ENCODE measurements at places on chromosomes 16 and 17. TPM values are rescaled to one million over a fixed set of nuclear protein-coding genes. Genes with fewer than 3 reads are reported as not detected.

DNA sequence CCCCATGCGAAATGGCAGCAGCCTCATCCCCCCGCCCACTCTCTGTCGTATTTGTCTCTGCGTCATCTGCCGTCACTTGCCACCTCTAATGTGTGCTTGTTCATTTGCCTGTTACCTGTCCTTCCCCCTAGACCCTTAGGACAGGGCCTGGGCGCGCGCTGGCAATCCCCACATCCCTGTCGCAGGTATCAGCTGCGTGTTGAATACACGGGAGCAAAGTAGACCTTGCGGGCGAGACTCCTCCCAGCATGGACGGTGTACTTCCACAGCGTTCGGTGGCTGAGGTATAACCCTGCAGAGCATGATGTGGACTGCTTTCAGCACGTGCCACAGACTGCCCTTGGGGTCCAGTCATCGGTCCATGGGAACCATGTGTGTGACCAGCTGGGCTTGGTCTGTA lies 170.1 kb upstream of the CHMP6 start:
- no peak overlapping the region for H3K27ac ChIP-seq
- H3K4me3 ChIP-seq: no peak overlapping the region
- H3K36me3 ChIP-seq: no peaks in the 10 kb centered on the region
- no peaks in the 10 kb centered on the region for H3K27me3 ChIP-seq
- H3K4me1 ChIP-seq: no peaks in the 10 kb centered on the region

MFAP4 gene
- 116 TPM for total RNA-seq

- peak overlapping the region; percentile 76 for H3K27ac ChIP-seq
- H3K4me3 ChIP-seq: no peak overlapping the region
- no peaks in the 10 kb centered on the region for H3K27me3 ChIP-seq
- H3K36me3 ChIP-seq: no peaks in the 10 kb centered on the region
- H3K4me1 ChIP-seq: peaks cover 4% of the 10 kb centered on the region
- peak; percentile 80 for DNase-seq
Observed at GRCh38 chr17:41801374-41802271, 10.1 kb downstream of the P3H4 start.

- no peaks in the 10 kb centered on the region for H3K27me3 ChIP-seq
- H3K27ac ChIP-seq: no peak overlapping the region
- no peak overlapping the region for H3K4me3 ChIP-seq
- H3K36me3 ChIP-seq: no peaks in the 10 kb centered on the region
- no peak for DNase-seq
- H3K4me1 ChIP-seq: no peaks in the 10 kb centered on the region
Observed at GRCh38 chr16:8982816-8983215, 19.1 kb upstream of the USP7 start.

EPN3 gene
- total RNA-seq: 8.2 TPM

TEKT5 gene
- not detected for total RNA-seq

DNA sequence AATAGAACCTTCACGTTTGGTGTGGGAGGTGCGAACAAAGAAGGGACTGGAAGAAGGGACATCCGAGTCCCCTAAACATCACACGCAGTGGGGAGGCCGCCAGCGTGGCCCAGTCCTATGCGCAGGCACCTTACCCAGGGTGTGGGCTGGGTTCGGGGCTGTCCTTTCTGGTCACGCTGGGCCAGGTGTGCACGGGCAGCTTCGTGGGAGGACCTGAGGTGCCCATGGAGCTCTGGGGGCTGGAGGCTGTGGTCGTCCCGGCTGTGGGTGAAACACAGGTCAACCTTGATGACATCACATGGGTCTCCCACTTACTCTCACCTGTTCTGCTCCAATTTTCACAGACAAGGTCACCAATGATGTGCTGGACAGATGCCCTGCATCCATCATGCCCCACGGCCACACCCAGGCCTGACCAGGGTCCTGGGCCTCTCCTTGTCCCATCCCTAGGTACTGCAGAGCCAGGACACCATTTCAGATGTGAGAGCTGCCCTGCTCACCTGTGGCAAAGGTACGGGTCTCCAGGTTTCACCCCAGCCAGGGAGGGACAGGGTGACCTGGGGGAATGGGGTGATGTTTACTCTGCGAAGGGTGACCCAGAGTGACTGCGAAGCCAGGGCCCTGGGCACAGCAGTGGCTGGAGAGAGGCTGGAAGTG lies 3.1 kb downstream of the CD300C start:
- no peaks in the 10 kb centered on the region for H3K4me1 ChIP-seq
- H3K27me3 ChIP-seq: peaks cover 3% of the 10 kb centered on the region
- H3K36me3 ChIP-seq: no peaks in the 10 kb centered on the region
- no peak for DNase-seq
- no peak overlapping the region for H3K27ac ChIP-seq
- H3K4me3 ChIP-seq: no peak overlapping the region

All from breast epithelium (tissue), 4 donors.